ELF-1 (cell line): ENCODE measurements at places on chromosomes 5 and 9.

DNA sequence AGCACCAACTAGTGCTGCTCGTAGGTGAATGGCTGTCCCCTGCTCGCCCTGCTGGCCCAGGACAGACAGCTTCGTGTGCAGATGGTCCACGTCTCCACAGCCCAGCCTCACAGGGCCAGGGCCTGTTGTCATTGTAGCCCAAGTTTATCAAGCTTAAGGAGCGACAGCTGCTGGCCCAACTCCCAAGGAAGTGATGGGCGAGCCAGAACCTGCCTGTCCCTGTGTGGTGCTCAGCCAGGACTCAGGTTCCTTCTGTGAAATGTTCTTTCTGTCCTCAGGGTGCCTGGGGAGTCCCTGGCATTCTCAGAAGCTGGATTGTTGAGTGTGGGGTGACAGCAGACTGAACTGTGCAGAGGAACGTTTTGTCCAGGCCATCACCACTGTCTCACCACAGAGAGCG is 16.4 kb downstream of the TRIP13 start:
- DNase-seq = no peak

- peak; percentile 21 for DNase-seq
Observed at GRCh38 chr9:7394002-7394774, 405.4 kb downstream of the DMAC1 start.

DNA sequence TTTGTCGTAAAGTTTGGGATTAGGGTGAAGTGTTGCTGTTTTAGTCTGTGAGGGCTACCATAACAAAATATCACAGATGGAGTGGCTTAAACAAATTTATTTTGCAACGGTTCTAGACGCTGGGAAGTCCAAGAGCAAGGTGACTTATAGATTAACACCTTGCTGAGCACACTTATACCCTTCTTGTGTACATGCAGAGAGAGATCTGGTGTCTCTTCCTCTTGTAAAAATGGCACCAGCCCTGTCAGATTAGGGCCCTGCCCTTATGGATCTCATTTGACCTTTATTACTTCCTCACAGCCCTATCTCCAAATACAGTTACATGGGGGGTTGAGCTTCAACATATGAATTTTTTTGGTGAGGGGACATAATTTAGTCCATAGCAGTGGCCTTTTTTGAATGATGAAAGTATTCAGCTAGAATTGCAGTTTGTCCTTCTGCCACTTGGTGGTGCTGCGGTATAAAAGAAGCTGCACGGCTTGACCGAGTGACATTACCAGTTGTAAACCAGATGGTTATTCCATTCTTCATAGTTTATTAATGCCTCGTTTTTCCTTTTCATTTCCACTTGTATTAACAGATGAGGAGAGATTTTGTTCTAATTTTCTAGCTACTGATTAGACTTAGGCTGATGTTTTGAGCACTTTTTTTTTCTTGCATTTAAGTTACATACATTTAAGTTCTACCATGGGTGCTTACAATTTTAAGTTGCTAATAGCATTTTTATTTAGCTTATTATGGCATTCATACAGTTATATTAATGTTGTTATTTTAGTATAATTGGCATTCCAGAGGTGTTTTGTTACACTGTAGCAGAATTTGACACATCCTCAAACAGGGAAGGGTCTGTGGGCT is 19.4 kb downstream of the DCP2 start:
- DNase-seq = peak; percentile 63

DNA sequence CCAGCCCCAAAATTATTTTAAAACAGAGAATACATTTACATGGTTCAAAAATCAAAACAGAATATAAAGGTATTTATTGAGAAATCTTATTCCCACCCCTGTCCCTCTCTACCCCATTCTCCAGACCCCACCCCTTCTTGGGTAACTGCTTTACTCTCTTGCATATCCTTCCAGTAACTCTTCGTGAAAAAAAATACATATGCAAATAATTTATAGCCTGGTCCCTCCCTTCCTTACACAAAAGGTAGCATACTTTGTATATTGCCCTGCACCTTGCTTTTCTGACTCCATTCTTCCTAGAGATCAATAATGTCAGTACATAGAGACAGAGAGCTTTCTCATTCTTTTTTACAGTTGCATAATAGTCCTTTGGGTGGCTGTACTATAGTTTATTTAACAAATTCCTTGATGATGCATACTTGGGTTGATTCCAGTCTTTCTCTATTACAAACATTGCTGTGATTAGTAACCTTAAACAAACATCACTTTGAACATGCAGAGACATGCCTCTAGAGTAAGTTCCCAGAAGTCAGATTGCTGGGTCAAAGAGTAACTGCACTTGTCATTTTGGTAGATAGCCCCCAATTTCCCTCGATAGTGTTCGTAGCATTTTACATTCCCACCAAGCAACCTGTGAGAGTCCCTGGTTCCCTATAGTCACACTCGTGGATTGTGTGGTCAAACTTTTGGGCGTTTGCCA is 47.9 kb downstream of the STOM start:
- DNase-seq = no peak

DNA sequence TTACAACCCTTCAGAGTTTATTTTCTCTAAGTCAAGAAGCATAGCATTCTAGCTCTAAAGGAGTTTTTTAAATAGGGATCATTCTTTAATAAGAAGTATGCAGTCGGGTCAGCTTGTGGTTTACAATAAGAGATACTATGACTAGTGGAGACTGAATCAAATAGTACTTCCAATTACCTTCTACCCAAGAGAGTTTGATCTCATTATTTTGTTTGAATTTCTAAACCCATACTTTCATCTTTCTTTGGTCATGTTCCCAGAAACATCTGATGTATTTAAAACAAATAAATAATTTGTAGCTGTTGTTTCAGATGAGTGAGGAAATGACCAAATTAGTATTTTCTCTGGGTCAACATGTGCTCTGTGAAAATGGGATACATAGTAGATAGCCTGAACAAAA is 160.2 kb upstream of the CDH6 start:
- DNase-seq = no peak

DNA sequence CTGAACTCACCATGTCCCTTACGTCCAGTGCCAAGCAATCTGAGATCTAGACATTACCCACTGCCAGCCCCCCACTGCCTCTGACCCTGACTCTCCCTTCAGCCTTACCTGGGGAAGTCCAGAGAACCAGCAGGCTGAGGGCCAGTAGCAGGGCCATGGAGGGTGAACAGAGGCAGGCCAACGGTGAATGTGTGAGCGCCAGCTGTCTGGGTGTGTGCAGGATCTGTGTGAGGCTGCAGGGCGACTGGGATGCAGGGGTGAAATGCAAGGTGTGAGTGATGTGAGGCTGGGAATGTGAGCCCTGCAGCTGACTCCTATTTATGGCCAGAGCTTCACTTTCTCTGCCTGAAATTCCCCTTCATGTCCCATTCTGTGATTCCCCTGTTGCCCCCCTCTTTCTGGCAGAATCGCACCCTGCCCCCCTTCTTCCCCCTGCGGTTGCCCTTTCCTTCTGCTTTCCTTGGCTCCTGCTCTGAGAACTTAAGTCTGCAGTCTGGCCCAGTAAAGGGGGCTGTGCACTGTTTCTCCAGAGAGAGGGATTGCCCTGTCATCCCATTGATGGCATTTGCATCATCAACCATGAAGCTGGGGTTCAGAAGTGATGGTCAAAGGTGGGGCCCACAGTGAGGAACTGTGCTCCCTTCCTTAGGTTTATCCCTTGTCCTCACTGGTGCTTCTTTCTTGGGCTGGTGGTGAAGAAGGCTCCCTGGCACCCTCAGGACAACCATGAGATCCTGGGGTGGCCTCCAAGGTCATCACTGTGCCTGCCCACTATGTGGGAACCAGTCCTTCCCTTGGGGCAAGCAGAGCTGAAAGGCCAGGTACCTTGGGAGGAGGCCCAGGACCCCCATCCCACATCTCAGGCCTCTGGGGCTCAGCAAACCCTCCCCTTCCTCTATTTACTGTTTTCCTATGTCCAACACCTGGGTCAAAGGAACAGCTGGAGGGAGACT is at the start of gene CCL19:
TSS of gene CCL19 (minus strand) at position 294 of the 953 bp plus-strand sequence. CDS start at position 157, 137 bp downstream.
- DNase-seq = no peak

DNA sequence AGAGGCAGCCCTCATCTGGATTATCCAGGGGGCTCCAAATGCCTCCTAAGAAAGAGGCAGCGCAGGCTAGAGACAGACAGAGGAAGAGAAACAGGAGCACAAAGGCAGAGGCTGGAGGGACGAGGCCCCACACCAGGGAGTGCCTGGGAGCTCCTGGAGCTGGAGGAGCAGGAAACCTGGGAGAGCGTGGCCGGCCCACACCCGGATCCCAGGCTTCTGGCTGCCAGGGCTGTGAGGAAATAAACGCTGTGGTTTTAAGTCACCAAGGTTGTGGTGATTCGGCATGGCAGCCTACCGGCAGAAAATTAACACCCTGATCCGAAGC is 165.5 kb downstream of the OLFM1 start:
- no peak for DNase-seq

DNA sequence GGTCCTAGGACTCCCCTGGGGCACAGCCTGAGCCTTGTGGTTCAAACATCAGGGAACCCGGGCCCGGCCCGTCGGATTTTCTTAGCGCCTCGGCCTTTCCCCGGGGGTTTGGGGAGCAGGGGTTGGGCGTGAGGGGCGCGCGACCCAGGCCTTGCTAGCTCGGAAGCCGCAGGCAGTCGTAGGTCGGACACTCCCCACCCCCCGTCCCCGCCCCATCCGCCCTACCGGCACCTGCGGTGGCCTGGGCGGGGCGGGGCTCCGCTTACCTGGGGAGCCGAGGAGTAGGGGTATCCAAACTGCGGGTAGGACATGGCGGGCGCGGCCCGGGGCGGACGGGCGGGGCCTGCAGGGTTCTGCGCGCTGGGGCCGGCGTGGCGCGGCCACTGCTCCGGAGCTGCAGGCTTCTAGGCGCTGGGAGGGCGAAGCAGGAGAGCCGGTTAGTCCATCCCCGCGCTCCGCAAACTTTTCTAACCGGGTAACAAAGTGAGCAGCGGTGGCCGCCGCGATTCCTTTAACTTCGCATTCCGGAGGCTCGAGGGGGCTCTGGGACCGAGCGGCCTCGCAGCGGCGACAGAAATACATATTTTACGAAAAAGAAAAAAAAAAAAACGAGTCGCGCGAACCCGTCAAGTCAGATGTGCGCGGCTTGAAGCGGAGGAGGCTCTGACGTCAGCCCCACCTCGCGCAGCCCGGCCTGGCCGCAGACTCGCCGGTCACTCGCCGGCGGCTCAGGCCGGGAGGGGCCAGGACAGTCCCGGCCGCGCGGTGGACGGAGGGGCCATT is at the start of gene IRX4:
TSS of gene IRX4 (minus strand) at position 589 of the 783 bp plus-strand sequence. CDS start at position 311, 278 bp downstream.
- peak; percentile 71 for DNase-seq

GRCh38 chr5:60972231-60972630 is 27.2 kb downstream of the NDUFAF2 start:
- no peak for DNase-seq

- DNase-seq = no peak
Observed at GRCh38 chr5:54624805-54625568, 107.4 kb downstream of the SNX18 start.

DNA sequence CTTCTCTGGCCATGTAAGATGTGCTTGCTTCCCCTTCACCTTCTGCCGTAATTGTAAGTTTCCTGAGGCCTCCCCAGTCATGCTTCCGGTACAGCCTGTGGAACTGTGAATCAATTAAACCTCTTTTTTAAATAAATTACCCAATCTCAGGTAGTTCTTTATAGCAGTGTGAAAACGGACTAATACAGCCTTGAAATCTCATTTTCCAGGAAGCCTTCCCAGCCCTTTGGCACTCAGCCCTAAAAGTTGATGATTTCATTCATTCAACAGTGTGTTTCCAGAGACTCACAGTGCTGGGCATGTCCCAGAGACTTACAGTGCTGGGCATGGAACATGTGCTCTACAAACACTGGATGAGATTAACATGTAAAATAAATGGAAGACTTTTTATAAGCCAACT is 135.8 kb downstream of the DCP2 start:
- no peak for DNase-seq

GRCh38 chr5:176775409-176775808 is 35.0 kb upstream of the UNC5A start:
- DNase-seq = no peak

GRCh38 chr5:163269624-163270023 is 167.8 kb upstream of the CCNG1 start:
- peak; percentile 2 for DNase-seq

DNA sequence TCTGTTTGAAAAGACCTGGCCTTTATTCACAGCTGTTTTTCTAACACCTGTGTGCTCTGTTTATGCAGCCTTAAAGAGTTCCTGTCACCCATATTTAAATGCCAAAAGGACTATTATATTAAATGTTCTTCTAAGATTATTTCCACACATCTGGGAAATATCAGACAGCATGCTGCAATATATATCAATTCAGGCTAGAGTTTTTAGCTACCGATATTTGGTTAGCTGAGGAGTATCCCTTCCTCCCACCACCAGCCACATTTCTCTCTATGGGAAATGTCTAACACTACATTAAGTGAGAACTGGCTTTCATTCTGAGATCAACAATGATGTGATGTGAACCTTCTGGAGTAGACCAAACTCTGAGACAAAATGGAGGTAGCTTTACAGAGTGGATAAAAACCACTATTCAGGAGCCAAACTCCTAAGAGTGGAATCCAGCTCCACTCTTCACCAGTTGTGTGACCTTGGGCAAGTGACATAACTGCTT is 509.2 kb downstream of the ZNF608 start:
- no peak for DNase-seq

- no peak for DNase-seq
Observed at GRCh38 chr5:78655746-78656290, 7.2 kb upstream of the LHFPL2 start.

DNA sequence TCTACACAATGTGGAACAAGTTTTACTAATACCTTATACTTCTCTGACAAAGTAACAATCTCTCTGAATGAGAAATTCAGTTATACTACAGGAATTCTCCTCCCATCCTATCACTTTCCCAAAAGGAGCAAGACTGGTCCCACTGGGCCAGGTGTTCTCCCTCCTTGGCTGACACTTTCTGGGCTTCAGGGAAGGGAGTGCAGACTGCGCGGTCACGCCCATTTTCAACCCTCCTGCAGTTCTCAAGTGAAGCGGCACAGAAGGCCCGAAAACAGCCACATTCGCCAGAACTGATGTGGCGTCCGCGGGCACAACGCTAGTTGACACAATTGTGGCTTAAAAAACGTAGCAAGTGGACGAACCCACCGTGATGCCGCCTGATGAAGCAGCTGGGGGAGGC is 603 bp downstream of the SAXO1 start:
- peak; percentile 35 for DNase-seq

GRCh38 chr9:131982671-131983239 is 96.9 kb downstream of the MED27 start:
- DNase-seq = no peak

GRCh38 chr5:41794471-41794870 is 75.8 kb downstream of the OXCT1 start:
- DNase-seq = no peak

DNA sequence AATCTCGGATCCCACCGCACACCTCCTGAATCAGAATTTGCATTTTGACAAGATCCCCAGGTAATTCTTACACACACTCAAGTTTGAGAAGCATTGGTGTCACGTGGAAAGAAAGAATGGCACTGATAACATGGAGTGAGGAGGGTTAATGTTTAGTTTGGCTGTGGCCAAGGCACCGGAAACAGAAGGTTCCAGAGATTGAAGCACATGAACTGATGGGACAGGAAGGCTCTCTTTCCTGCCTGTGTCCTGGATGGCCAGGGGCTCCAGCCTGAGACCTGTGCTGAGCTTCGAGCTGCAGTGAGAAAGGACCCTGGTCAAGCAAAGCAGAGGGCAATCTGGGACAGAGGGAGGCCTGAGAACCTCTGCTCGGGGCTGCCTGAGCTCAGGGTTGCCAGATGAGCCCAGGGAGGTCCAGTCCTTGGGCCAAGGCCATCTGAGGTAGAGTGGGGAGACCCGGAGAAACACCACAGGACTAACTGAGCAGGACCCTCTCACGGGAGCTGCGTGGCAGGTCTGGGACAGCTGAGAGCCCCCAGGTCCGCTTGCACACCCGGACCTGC is 27.3 kb downstream of the AFAP1L1 start:
- no peak for DNase-seq

GRCh38 chr5:99102073-99102697 is 173.4 kb upstream of the CHD1 start:
- no peak for DNase-seq

- DNase-seq = no peak
Observed at GRCh38 chr5:31496891-31497290, 35.0 kb downstream of the DROSHA start.
